Hematopoietic multipotent progenitor cell treated with erythropoietin and hydrocortisone succinate and interleukin-3 and kit ligand, for 8 days (in vitro differentiated cells): ENCODE measurements at places on chromosomes 16 and 17.

DNA sequence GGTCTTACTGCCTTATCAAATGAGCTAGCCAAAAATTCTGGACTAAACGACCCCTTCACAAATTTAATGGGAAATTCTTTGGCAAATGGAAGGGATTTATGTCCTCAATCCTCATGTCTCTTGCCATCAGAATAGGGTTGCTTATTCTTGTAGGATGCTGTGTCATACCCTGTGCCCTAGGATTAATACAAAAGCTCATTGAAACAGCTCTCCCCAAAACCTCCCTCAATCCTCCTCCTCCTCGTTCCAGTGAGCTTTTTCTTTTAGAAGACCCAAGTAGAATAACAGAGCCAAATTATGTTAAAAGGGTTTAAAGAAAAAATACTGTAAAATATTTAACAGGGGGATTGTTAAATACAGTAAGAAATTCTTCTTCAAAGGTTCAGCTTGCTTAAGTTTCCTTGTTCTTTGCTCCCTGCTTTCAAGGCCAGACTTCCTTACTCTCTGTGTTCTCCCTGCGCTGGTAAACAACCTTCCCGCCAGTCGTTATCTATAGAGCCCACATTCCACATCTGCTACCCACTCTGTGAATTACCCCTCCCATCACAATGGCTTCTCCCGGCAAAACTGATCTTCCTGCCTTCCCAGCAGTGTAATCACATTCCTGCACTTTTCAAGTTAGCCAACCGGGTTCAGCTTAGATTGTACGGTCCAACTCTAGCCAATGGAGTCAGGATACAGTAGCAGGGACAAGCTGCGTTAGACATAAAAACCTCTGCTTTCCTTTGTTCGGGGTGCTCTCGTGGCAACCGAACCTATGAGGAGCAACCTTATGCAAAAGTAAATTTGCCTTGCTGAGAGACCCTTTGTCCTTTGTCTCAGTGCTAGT lies 9.7 kb downstream of the HPR start:
- DNase-seq = peak; percentile 27

DNA sequence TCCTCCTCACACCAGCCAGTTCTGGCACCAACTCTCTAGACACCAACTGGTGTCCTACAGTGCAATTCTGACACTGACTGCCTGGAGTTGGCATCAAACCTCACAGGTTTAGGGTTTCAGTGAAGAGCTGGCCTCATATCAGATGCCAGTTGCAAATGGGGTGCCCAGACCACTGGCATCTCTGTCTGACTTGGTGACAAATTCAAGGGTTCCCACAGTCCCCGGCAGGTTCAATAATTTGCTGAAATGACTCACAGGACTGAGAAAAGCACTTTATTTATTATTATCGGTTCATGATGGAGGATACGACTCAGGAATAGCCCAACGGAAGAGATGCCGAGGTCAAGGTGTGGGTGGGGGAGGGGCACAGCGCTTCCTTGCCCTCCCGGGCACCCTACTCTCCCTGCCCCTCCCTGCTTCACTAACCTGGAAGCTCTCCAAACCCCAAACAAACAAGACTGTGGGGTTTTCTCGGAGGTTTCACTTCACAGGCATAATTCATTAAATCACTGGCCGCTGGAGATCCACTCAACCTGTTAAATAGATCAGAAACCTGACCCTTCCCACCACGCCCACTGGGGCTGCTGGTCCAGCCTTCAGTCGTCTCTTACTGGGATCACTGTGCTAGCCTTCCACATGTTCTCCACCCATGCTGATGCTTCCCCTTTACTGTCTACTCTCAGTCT lies 1.7 kb upstream of the NLRP1 start:
- no peak for DNase-seq

DNA sequence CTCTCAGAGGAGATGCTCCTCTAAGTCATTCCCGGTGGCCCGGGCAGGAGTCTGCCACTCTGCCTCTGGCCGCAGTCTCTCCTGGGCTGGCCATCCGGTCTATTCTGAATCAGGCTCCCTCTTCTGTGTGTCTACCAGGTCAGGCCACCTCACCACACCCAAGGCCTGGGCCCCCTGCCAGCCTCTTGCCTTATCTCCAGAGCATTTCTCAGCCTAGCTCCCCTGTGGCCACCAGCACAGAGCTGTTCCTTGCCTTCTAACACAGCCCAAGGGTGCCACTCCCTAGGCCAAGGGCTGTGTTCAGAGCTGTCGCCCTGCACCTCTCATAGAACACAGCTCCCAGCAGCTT lies 55.3 kb downstream of the MYO18A start:
- DNase-seq = peak; percentile 96

GRCh38 chr16:57266531-57267260 lies 17.8 kb downstream of the PLLP start:
- DNase-seq = peak; percentile 70

GRCh38 chr17:78498848-78499247 lies 78.3 kb downstream of the DNAH17 start:
- DNase-seq = no peak

- no peak for DNase-seq
These were observed 88.2 kb upstream of the HAS3 start for GRCh38 chr16:69017036-69017783.

DNA sequence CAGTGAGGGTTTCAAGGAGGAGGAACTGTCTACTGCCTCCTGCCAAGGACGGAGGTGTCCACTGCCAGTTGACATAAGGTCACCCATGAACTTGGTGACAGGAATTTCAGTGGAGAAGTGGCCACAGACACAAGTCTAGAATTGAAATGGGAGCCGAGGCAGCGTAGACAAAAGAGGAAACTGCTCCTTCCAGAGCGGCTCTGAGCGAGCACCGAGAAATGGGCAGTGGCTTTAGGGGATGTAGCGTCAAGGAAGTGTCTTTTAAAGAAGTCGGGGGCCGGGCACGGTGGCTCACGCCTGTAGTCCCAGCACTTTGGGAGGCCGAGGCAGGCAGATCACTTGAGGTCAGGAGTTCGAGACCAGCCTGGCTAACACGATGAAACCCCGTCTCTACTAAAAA lies 3.1 kb upstream of the SERPINF1 start:
- no peak for DNase-seq

- no peak for DNase-seq
These were observed 12.1 kb downstream of the HYDIN start for GRCh38 chr16:71218306-71218963.

DNA sequence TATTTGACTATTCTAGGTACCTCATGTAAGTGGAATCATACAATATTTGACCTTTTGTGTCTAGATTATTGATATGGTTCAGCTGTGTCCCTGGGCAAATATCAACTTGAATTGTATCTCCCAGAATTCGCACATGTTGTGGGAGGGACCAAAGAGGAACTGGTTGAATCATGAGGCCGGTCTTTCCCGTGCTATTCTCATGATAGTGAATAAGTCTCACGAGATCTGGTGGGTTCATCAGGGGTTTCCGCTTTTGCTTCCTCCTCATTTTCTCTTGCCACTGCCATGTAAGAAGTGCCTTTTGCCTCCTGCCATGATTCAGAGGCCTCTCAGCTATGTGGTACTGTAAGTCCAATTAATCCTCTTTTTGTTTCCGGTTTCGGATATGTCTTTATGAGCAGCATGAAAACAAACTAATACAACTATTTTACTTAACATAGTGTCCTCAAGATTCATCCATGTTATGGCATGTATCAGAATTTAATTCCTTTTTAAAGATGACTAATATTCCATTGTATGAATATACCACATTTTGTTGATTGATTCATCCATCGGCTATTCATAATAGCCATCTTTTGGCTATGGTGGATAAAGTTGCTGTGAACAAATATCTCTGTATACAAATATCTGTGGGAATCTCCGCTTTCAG lies 129.1 kb downstream of the FTO start:
- no peak for DNase-seq

DNA sequence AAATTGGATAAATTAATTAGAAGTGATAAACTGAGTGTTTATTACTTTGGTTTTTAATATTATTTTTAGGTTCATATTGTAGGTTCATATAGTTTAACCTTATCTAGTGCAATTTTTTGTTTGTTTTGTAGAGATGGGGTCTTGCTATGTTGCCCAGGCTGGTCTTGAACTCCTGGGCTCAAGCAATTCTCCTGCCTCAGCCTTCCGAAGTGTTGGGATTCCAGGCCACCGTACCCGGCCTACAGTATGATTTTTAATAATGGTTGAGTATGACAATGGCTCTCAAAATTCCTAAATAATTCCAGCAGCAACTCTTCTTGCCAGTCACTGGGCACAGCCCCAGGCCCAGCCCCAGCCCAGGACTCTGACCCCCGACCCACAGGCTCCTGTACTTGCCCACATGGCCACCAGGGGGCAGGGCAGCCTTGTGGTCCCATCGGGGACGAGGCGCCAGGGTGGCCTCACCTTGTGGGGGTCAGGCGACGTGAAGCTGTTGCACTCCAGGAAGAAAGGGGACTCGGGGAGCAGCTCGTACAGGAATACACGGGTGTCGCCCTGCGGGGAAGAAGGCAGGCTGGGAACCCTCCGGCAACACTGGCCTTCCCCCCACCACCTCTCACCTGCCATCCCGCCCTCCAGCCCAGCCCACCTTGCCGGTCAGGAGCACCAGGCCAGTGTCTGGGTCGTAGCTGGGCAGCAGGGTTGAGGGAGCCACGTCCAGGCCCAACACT lies 7.9 kb upstream of the PAM16 start:
- DNase-seq = peak; percentile 46

GRCh38 chr17:66221755-66222530 lies 7.3 kb downstream of the APOH start:
- DNase-seq = no peak

GRCh38 chr17:49082231-49082630 lies 50.3 kb upstream of the B4GALNT2 start:
- no peak for DNase-seq

DNA sequence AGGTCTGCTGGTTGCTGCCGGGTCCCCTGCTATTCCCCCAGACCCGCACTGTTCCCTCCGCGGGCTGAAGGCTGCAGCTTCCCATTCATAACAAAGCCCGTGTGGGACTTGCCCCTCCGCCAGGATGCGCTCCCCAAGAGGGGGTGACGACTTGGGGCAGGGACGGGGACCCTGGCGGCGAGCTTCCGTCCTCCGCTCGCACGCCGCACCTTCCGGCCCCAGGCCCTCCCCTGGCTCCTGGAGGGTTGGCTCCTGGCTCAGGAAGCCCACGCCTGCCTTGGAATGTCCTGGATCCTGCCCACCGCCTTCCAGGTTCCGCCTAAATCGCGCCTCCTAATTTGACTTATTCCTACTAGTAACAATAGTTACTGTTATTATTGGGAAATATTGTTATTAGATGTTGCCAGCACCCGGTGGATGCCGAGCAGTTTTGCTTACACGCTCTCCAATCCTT lies 1.1 kb upstream of the TFAP4 start:
- peak; percentile 65 for DNase-seq

- DNase-seq = peak; percentile 86
These were observed at the start of gene ZFP90 for GRCh38 chr16:68538880-68539701. Gene ZFP90 (plus strand): TSS chr16:68539291. CDS start chr16:68539793, 502 bp downstream.
